ENCODE measurements at places on chromosomes 12 and 14.
A peak's percentile ranks its signal among the peaks of the same experiment; 100 is the strongest.

DNA sequence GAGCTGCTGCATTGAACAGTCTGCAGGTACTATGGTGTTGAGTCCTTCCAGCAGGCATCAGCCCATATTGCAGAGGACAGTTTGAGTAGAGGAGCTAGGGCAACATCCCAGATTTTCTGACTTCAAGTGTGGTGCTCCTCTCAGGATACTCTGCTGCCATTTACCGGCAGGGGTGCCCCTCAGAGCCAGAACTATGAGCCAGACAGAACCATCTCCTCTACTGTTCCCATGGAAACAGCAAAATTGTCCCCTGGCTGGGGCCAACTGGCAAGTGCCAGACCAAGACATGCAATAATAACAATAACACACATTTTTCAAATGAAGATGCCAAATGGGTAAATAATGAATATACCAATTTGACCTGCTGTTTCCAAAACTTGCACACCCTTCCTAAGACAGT is 102.9 kb downstream of the ADCK1 start:
- DNase-seq = no peak

DNA sequence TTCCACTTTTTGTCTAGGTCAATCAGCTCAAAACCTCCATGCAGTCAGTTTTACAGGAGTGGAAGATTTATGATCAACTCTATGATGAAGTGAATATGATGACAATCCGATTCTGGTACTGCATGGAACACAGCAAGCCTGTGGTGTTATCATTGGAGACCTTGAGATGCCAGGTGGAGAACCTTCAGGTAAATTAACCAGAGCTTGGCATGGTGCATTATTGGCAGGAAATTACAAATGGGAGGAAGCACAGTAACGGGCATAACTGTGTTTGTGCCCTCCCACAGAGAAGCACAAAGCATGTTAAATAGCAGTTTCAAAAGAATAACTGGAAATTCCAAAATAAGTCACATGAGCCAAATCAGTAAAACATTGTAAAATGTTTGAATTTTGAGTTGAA is 135.6 kb downstream of the ESR2 start:
- DNase-seq = no peak

GRCh38 chr12:88897723-88898122 is 317.5 kb upstream of the KITLG start:
- DNase-seq = no peak

- DNase-seq = no peak
Measured at GRCh38 chr12:116894913-116895312, 13.7 kb upstream of the HRK start.

DNA sequence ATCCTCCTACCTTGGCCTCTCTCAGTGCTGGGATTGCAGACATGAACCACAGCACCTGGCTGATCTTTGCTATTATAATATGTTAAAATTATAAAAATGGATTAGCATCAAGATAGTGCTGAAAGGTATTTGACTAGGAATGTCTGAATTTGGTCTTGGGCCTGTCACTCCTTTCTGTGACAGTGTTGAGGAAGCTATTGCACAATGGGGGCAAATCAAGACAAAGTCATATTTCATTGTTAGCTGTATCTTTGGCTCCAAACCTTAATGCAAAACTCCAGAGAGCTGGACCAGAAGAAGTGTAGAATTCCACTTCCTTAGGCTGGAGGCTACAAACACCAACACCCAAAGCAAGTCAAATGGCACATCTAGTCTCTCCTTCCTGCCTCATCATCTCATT is 42.2 kb downstream of the ZCRB1 start:
- no peak for DNase-seq

DNA sequence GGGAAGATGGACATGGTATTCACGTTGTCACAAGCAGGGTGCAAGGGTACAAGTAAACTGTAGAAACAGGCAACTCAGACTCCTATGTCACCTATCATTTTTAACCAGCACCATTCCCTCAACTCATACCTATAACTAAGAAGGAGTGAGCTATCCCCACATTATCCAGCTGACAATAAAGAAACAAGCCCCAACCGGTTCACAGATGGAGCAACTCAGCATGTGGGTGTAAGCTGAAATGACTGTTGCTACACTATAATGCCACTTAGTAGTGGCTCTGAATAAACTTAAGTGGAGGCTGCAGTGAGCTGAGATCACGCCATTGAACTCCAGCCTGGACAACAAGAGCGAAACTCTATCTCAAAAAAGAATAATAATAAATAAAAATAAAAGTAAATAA is 829.5 kb upstream of the MDGA2 start:
- DNase-seq = no peak

DNA sequence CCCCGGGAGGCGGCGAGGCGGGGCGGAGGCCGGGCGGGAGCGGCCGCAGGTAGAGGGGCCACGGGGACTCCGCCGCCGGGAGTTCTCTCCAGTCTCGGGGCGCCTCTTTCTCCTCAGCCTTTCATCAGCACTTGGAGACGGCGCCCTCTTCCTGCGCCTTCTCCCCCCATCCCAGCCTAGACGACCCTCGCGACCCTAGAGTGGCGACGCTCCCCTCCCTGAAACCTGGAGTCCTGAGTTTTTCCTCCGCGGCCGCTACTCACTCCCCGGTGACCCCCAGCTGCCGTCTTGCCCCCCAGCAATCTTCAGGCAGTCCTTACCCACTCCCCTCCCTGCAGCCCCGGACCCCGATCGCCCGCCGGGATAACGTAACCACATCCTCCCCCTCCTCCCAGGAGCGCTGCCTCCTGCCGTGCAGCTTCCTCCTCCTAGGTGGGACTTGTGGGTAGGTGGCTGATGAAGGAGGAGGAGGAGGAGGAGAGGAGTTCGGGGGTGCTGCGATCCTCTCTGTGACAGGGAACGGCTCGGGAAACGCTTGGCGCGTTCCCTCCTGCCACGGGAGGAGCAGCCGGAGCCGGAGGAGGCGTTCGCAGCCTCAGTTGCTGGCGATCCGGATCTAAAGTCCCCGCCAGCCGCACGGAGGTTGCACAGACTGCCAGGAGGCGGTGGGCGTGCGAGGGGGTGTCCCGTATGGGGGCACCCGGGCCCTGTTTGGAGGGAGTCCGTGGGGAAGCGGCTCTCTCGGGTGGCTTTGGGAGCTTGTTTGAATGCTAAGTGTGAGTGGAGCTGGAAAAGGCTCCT is 891 bp downstream of the PLEKHA5 start:
- peak; percentile 4 for DNase-seq

GRCh38 chr14:60222820-60223219 is 26.2 kb upstream of the PPM1A start:
- no peak for DNase-seq

- no peak for DNase-seq
Measured at GRCh38 chr14:66046035-66046434, 440.1 kb upstream of the CCDC196 start.

- no peak for DNase-seq
Measured at GRCh38 chr14:105249182-105250007, 1.1 kb downstream of the BTBD6 start.

DNA sequence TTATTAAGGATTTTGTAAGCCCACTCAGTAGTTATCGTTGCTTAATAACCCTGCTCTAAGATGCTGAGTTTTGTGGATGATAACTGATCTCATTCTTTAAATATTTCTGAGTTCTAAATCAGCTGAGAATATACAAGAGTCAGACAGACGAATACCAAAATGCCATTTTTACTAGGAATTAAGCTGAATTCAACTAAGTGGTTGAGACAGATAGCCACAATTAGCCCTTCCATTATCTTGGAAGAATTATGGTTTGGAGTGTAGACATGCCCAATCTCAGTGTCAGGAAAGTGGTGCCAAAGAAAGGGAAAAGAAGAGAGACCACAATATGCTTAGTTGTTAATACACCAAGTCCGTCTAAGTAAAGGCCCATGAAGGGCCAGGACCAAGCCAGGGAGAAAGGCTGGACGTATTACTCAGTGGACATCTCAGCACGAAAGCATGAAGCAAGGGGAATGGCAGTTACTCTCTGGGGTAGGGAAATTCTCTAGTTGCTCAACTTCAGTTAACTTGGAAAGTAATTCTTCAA is 58.6 kb downstream of the KCNA5 start:
- no peak for DNase-seq

Measured in activated T-cell treated with anti-CD3 and anti-CD28 coated beads for 48 hours (primary cell).